ENCODE measurements at places on chromosomes 1 and 21.

DNA sequence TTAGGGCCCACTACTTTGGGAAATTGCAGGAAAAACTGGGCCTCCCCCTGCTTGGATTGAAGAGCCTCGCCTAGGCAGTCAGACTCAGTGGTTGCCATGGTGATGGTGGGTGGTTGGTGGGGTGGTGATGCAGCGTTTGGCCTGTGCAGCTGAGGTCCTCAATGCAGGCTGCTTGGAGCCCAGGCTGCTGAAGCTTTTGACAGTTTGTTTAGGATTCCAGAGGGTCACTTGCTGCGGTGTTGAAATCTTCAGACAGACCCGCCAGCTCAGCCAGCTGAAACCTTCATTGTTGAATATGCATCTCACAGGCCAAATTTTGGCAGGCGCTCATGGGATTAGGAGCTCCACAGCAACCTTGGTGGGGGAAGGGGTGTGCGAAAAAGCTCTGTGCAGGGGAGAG, 67.9 kb downstream of the CACNA1E start:
- no peak for DNase-seq

- DNase-seq = no peak
These were observed 170.4 kb upstream of the KCNK2 start for GRCh38 chr1:214912127-214912526.

DNA sequence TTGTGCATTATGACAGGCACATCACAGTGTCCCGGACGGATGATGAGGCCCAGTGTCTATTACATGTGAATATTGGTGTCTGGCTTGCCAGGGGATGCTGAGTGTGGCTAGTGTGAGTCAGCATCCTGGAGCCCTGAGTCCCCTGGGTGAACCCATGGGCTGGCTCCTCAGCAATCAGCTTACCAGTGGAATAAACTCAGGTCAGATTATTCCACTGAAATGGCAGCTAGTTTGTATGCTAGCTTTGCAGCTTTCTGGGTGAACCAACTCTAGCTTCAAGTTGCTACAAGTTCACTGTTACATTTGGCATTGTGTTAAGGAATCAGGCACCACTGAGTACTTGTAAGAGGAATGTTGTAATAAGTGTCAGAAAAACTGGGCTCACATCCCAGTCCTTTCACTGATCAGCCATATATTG, 23.9 kb upstream of the RPTN start:
- no peak for DNase-seq

- DNase-seq = peak; percentile 10
These were observed 49.8 kb downstream of the TPR start for GRCh38 chr1:186325239-186325638.

GRCh38 chr1:218537122-218537913, 192.2 kb downstream of the TGFB2 start:
- DNase-seq = no peak

DNA sequence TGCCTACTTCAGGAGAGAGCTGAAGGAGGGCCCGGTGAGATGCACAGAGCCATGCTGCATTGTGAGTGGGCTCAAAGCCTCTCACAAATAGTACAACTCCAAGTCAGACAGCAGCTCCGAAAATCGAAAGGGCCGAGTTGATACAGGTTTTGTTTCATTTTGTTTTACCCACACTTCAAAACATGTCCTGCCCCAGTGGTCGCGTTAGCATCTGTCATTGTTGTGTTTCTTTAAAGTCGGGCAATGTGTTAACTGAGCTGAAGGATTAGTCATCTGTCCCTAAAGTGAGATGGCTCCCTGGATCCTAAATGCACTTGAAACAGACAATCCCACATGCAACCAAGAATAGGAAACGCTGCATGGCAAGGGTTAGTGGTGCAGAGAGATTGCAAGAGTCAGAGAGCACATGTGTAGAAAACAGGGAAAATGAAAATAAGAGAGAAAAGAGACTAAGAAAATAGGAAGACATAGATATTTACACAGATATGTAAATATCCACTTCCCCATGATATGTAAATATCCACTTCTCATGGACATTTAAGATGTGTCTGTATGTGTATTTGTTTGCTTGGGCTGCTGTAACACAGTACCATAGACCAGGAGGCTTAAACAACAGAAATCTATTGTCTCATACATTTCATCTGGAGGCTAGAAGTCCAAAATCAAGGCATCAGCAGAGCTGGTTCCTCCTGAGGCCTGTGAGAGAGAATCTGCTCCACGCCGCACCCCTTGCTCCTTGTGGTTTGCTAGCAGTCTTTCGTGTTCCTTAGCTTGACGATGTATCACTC, 131.4 kb upstream of the RAB4A start:
- peak; percentile 79 for DNase-seq

DNA sequence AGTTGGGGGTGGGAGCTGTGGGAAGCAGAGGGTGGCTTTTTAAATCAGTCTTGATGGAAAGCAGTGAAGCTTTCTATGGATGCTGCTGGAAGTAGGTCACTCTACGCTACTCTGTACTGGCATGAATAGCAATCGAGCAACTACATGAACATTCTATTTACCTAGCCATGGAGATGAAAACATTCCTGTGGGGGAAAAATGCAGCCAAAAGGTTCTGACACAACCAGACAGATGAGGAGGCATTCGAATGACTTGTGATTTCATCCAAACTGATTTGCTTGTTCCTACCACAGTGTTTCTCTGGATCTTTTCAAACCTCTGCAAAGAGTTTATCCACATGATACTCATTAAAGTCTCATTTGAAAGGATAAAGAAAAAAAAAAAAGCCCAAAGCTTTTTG, 95.0 kb downstream of the ASTN1 start:
- no peak for DNase-seq

- peak; percentile 96 for DNase-seq
These were observed 92.8 kb downstream of the ITPKB start for GRCh38 chr1:226646026-226646869.

DNA sequence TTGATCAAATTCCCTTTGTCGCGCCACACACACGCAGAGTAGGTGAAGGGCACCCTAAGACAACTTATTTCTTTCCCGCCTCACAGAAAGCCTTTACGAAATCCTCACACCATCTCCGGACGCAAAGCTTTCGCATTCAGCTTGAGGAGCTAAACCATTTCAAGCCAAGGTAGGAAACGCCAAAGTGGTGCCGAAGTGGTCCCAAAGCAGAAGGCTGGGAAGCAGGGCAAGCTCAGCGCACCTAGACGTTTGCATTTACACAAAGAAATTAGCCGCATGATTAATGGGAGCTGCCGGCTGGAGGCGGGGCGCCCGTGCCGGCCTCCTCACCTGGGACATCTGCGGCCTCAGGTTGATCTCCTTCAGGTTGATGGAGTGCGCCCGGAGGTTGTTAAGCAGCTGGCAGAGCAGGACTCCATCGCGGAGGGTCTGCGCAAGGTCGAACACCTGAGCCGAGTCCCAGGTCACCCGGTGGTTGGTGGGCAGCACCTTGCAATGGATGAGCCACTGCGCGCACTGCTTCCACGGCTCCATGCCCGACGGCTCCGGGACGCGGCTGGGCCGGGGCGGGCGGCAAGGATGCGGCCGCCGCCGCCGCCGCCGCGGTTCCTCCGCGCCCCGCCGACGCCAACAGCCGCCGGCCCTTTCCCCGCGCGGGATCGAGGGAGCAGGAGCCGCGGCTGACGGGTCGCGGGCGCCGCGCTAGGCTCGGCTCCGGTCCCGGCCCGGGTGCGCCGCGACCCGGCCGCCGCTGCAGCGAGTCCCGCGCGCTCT, 457 bp downstream of the VAV3 start:
- DNase-seq = peak; percentile 55

GRCh38 chr1:237146241-237146640, 104.3 kb downstream of the RYR2 start:
- no peak for DNase-seq

GRCh38 chr1:213326281-213327016, 275.4 kb downstream of the RPS6KC1 start:
- no peak for DNase-seq

DNA sequence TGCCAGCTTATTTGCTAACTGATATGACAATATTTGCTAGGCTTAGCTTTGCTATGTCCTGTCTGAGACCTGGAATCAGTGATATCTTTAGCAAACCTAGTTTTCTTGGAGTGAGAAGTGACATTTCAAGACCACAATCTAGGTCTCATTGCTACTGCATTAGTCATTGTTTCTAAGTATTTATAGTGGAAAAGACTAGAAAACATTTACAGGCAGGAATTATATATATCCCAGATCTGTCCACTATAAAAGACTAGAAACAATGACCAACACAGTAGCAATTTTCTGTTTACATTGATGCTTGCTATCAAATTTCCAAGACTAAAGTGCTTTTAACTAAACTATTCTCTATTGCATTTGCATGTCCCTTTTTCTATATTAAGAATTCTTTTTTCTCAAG, 5.0 kb upstream of the RGS18 start:
- no peak for DNase-seq

Data from NCI-H82 (cell line).